ENCODE measurements at places on chromosomes 2 and 18. TPM values are rescaled to one million over a fixed set of nuclear protein-coding genes. Genes with fewer than 3 reads are reported as not detected.

The STON1 gene
- polyA plus RNA-seq: 2.2 TPM

The HRH4 gene
- 0.12 TPM for polyA plus RNA-seq

The TUBA4B gene
- polyA plus RNA-seq: not detected

The PARD3B gene
- 0.36 TPM for polyA plus RNA-seq

The SPATS2L gene
- 8.5 TPM for polyA plus RNA-seq

The TP53I3 gene
- 4.7 TPM for polyA plus RNA-seq

The EML6 gene
- polyA plus RNA-seq: 9.9 TPM

The SPEG gene
- 58.3 TPM for polyA plus RNA-seq

The RUFY4 gene
- polyA plus RNA-seq: not detected

The MEP1B gene
- not detected for polyA plus RNA-seq

All from neural cell (in vitro differentiated cells).